ENCODE measurements at places on chromosomes 5 and 9.

DNA sequence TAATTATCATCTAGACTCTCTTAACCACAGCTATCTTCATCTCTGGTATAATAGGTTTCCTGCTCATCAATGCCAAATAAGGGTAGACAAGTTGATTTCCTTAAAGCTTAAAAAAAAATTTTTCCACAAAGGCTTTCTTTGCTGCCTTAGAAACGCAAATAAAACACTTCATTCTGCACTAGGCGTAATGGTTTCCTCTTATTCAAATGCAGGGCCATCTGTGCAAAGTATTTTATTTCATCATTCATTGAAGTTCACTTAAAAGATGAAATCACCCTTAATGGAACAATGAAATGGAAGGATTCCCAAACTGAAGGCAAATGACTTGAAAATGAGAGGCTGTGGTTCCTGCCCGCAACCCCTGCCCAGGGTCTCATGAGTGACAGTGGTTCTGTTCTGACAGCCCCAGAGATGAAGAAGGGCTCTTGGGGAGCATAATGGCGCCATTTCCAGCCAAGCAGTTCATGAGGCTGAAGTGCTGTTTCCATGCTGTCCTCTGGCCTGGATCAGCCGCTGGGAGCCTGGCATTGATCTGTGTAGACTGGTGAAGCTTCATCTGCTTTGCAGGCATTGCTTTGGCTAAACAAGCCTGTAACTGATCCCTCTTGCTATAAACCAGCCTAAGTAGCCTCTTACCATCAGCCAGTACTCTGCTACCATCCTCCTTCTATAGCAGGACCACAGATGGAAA is 276.9 kb upstream of the WWC1 start:
- no peak for DNase-seq

DNA sequence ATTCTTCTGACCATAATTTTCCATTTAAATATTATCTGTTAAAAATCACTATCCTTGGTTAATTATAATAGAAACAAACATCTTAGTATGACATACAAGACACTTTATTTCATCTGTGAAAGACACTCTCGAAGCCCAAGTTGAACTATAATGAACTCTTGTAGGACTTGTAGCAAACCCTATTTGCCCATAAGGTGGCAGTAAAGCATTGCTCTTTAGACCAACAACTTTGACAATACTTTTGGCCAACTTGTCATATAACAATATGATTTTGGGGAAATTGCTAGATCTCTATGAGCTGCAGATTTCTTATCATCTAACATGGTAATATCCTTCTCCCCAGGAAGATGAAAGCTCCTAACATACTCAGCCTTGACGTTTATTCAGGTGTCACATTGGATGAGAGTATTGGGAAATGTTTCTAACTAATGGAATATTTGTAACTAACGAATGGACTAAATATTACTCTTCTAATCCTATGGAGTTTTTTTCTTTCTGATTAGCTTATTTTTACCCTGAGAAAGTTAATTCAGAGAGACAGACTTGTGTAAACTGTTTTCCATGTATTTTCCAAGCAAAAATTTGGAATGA is 11.0 kb downstream of the SPINK14 start:
- no peak for DNase-seq

- DNase-seq, result no peak
Observed at GRCh38 chr5:29697785-29698414, 1495.6 kb upstream of the CDH6 start.

- no peak for DNase-seq
Observed at GRCh38 chr5:124888050-124888506, 141.6 kb upstream of the ZNF608 start.

- no peak for DNase-seq
Observed at GRCh38 chr9:6424940-6425339, 11.9 kb downstream of the UHRF2 start.

DNA sequence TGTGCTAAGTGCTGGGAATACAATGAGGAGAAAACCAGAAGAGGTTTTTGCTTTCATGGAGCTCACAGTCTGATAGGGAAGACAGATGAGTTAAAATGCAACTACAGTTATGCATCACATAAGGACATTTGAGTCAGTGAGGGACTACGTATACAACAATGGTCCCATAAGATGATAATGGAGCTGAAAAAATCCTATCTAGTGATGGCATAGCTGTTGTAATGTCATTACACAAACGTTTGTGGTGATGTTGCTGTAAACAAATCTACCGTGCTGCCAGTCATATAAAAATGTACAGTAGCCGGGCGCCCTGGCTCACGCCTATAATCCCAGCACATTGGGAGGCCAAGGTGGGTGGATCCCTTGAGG is 110.1 kb upstream of the RAD23B start:
- no peak for DNase-seq

DNA sequence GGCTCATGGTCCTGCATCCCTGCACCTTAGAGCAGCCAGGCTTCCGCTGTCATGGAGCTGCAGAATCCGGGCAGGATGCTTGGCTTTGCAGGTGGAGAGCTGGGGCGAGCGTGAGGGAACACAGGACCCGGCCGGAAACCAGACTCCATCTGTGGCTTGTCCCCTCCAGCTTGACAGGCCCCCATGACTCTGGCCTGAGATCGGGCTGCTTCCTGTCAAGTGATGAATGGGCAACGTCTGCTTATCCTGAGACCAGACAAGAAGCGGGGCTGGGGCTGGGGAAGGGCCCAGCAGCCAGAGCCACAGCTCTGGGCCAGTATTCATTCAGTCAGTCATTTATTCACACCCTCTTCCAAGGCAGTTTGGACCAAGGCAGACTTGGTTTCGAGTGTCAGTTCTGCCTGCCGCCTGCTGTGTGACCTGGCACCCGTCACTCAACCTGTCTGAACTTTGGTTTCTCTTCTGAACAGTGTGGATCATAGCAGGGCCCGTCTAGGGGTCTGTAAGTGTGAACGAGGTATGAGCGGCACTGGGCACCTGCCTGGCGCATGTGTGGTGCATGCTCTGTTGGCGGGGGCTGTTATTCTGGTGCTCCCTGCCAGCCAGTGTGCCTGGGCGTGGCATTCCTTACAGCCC is 37.5 kb downstream of the NEK6 start:
- DNase-seq, result no peak

DNA sequence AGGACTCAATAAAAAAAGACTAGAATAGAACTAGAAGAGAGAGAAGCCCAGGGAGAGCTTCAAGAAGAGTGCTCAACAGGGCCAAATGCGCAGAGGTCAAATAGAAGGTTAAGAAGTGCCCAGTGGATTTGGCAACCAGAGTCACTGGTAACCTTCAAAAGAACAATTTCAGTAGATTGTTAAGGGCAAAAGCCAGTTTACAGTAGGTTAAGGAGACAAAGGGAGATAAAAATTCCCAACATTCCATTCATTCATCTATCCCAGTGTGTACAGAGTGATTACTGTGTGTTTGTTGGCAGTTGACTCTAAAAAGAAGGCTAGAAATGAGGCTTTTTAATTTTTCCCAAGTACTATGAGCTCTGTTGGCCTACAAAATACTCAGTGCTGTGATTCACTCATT is 69.4 kb downstream of the RIGI start:
- no peak for DNase-seq

Measured in stimulated activated CD8-positive, alpha-beta memory T cell treated with anti-CD3 and anti-CD28 coated beads, Interleukin-4, amount 100 ng/mL, for 4 hours (primary cell).